ENCODE measurements at places on chromosomes 6 and 20.
A peak's percentile ranks its signal among the peaks of the same experiment; 100 is the strongest.

GRCh38 chr6:139881728-139882211 is 507.3 kb upstream of the CITED2 start:
- no peak for DNase-seq

- DNase-seq = no peak
These were observed 154.5 kb downstream of the QRSL1 start for GRCh38 chr6:106783640-106784566.

GRCh38 chr6:15063253-15063853 is 182.5 kb upstream of the JARID2 start:
- peak; percentile 32 for DNase-seq

DNA sequence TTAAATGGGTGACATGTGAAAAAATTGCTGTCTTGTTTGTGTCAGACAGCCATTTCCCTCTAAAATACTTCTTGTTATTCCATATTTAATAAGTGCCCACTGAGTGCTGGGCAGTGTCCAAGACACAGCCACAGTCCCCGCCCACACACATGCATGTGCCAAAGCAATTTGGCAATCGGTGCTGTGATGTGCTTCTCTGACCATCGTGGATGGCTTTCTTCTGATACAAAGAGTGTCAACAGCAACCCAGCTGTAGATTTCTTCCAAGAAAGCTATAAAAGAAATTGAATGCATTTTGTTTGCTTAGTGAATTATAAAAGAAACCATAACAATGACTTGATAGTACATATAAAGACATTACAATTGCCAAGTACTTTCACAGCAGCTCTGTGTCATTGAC is 140.5 kb upstream of the ATXN1 start:
- DNase-seq = peak; percentile 52

GRCh38 chr6:73610444-73611275 is 43.1 kb downstream of the SLC17A5 start:
- no peak for DNase-seq

DNA sequence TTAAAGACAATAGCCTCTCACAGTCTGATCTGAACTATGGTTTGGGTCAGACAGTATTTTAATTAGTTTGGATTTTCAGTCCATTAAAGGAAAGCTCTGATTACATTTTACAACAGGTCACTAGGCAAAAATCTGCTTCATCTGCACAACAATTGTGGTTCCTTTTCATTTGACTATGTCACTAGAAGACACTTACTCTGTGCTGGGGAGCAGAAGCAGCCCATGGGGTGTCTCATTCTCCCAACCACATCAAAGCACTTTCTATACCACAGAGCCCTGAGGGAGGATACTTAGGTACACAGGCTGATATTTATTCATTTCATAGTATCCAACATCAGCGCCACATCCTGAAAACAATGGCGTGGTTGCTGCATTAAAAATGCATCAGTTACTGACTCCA is 36.6 kb upstream of the HDAC2 start:
- DNase-seq = no peak

DNA sequence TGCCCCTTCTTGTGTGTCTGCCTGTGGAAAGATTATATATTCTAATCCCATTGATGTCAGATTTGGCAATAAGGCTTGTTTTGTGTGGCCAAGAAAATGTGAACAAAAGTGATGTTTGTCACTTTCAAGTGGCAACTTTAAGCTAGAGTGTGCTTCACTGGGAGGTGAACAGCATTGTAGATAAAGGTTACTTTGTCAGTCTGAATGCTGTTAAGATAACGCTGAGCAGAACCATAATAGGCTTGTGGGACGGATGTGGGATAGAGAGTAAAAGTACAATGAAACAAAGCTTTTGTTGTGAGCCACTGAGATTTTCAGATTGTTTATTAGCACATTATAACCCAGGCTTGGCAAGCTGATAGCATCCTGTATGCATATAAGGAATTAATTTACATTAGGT is 303.8 kb upstream of the MAN1A1 start:
- no peak for DNase-seq

- no peak for DNase-seq
These were observed 126.2 kb downstream of the CD164 start for GRCh38 chr6:109255946-109256640.

DNA sequence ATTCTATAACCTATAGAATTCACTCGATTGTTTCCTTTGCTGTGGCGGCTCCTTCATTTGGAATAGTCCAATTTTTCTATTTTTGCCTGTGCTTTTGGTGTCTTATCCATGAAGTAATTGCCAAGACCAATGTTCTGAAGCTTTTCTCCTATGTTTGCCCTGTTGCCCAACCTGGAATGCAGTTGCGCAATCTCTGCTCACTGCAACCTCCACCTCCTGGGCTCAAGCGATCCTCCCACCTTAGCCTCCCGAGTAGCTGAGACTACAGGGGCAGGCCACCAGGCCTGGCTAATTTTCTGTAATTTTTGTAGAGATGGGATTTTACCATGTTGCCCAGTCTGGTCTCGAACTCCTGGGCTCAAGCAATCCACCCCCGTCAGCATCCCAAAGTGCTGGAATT is 163.5 kb downstream of the OR2B2 start:
- DNase-seq = no peak

DNA sequence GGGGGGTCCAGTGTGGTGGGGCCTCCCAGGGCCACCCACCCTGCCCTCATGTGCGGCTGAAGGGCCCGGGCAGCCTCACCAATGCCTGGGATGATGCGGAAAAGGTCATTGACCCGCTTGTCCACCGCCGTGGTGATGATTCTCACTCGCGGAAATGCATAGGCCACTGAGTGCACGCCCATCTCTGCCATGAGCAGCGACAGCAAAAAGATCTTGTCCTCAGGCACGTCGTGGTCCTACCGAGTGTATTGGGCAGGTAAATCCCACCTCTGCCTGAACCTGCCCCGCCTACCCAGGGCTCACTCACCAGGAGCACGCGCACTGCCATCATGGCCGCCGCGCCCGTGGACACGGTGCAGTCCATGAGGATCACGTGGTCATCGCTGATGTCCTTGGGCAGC is 16.1 kb downstream of the UCKL1 start:
- no peak for DNase-seq

- DNase-seq = no peak
These were observed 26.5 kb upstream of the SNAP25 start for GRCh38 chr20:10192171-10192570.

- no peak for DNase-seq
These were observed 1.9 kb downstream of the EBF4 start for GRCh38 chr20:2694519-2694918.

- no peak for DNase-seq
These were observed 864.5 kb upstream of the MAN1A1 start for GRCh38 chr6:120214088-120214499.

DNA sequence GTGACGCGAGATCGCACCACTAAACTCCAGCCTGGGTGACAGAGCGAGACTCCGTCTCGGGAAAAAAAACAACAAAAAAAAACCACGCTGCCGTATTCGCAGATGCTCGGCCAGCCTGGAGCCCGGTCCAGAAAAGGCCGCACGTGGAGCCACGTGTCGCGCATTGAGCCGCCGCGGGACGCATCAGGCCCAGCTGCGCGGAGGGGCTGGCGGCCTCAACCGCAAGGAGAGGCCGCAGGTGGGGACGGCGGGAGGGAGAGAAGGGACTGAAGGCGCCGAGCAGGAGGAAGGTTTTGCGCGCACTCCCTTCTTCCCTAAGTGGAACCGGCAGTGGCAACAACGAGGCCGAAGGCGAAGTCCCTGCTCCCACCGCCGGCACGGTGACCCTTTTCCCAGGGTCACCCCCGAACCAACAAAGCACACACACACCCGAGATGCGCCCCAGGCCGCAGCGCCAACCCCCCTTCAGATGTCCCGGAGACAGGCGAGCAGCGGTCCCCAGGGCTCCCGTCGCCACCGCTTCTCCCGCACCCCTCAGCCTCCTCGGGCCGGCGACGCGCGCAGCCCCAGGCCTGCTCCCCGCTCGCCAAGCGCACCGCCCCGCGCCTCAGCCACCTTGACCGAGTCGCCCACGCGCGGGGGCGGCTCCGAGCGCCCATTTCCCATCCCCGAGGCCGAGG is 681 bp downstream of the SYCP2 start:
- DNase-seq = no peak

DNA sequence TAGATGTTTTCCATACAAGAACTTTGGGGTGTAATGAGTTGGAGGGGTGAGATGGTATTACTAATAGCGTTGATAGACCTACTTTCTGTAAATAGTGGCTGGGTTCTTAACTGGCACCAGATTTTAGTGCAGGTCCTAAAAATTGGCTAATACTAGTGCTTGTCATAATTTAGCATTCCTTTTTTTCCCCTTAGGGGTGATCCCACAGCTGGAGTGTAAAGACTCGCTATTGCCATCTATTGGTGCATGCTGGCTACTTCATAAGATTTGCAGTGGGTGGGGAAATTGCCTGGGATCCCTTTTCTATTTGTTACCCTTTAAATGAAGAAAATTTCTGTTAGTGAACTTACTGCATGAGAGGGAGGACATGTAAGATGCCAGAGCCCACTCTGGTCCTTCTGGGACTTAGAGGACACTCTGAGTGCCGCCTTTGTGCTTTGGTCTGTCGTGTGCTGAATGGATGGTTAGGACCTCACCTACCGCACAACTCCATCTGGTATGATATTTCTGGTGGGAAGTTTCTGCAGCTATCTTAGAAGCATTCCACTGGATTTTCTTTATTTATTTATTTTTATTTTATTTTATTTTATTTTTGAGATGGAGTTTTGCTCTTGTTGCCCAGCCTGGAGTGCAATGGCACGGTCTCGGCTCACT is 195.5 kb downstream of the JARID2 start:
- no peak for DNase-seq

- DNase-seq = no peak
These were observed 32.5 kb downstream of the PDE10A start for GRCh38 chr6:165630544-165630953.

- peak; percentile 58 for DNase-seq
These were observed 56.0 kb downstream of the OTOR start for GRCh38 chr20:16803965-16804792.

DNA sequence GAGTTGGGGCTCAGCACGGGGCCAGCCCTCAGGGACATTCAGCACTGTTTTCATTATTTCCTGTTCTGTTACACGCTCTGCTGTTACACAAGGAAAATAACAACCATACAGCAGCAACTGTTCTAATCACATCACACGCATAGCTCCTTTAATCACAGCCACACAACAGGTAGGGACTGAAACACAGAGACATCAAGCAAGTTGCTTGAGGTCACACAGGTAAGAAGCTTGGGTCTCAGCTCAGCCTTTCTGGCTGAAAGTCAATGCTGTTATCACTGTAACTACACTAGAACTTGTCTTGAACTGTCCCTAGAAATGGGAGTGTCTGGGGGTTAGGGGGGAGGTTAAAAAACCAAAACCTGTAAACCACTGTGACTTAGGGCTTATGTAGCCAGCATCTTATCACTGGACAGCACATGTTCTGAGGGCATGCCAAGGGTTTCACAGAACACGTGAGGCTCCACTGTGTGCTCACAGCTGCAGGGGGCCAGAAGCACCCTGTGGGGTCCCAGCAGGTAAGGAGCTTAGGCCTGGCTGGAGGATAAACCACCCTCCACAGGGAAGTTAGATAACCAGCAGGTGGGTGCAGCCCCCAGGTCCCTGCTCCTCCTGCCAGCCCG is 146.0 kb downstream of the EYA2 start:
- DNase-seq = no peak

- no peak for DNase-seq
These were observed 44.1 kb downstream of the ELOVL2 start for GRCh38 chr6:10999994-11000393.

GRCh38 chr6:158815379-158815724 is 3.8 kb downstream of the EZR start:
- DNase-seq = no peak

GRCh38 chr6:144908004-144908403 is 622.9 kb downstream of the UTRN start:
- DNase-seq = no peak

- DNase-seq = no peak
These were observed 100.5 kb downstream of the ASCC3 start for GRCh38 chr6:100780648-100781047.

Data from dorsolateral prefrontal cortex (tissue), 122 donors.